ENCODE measurements at places on chromosomes 13 and 19. TPM values are rescaled to one million over a fixed set of nuclear protein-coding genes. Genes with fewer than 3 reads are reported as not detected.

Gene OCEL1
- total RNA-seq: 14.4 TPM

Gene PSG6
- total RNA-seq: not detected

Gene XRCC1
- 31.1 TPM for total RNA-seq

Gene ZNF550
- 6.8 TPM for total RNA-seq

Gene C19orf25
- total RNA-seq: 34.9 TPM

Gene ATP8B3
- total RNA-seq: 1.1 TPM

Gene NLRP13
- not detected for total RNA-seq

Gene ZNF121
- total RNA-seq: 44.6 TPM

Gene FCER2
- not detected for total RNA-seq
